ENCODE measurements at places on chromosomes 1 and 21.

DNA sequence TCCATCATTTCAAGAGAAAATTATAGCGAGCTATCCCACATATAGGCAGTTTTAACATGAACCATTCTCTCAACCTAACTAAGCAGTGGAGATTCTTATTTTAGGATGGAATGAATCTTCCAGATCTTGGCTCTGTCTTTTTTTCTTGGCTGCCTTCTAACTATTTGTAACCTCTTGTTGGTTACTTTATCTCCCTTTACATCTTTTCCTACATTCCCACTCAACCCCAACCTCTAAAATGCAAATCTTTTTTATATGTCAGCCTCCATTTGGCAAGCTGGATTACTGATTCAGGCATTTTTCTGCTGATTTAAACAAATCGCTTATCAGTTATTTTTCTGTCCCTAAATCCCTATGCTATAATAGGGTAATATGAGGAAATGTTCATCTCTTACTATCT lies 46.9 kb upstream of the LHX8 start:
- no peak for ATAC-seq

- ATAC-seq: no peak
These were observed 215.5 kb downstream of the NFIA start for GRCh38 chr1:61297887-61298286.

DNA sequence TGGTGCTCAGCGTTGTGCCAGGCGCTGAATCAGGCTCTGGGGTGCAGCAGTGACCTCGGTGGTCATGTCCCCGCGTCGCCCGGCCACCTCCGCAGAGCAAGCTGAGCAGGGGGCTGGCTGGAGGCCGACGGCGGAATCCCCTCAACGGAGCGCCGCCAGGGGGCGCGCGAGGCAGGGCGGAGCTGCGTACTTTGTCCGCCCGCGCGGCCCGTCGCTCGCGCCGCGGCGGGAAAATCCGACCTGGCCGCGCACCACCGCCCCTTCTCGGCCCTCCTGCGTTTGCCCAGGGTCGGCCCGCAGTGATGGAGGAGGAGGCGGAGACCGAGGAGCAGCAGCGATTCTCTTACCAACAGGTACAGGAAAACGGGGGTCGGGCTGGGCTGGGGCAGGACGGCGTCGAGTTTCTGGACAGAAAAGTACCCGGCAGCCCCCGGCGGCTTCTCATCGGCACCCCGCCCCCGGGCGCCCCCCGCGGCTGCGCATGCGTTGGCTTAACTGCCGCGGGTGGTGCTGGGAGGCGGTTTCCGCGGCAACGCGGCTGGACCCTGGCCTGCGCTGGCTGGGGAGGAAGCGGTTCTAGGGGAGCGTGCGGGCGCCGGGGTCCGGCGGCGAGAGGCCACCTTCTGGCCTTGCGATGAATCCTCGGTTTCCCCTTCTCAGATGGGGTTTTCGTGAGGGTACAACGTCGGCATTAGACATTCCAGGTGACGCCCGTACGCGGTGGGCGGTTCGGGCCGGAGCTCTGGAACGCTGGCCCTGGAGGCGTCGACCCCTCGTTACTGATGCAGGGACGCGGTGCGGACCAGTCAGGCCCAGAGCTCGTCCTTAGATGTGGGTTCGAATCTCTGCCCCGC lies at the start of gene CENPS:
Gene CENPS, plus strand, starts transcription at position 218 of the 854 bp plus-strand sequence. Its CDS starts 85 bp downstream, at position 303.
- peak; percentile 91 for ATAC-seq

DNA sequence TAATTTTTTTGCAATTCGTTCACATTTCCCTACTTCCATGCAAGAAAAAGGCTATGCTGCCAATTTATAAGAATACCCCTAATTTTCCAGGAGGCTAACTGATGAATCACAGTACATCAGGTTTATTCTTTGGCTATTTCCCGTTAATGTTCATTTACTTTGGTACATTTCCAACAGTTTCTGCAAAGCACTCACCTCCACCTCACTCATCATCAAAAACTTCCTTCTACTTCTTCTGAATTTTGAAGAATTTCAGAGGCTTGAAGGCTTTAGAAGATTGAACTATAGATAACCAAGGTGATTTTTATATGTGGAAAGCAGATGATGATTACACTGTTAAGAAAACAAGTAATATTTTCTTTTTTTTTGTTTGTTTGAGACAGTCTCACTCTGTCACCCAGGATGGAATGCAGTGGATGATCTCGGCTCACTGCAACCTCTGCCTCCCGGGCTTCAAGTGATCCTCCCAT lies 60.5 kb upstream of the HP1BP3 start:
- ATAC-seq: peak; percentile 74

- no peak for ATAC-seq
These were observed 33.8 kb downstream of the KANK4 start for GRCh38 chr1:62285440-62285839.

DNA sequence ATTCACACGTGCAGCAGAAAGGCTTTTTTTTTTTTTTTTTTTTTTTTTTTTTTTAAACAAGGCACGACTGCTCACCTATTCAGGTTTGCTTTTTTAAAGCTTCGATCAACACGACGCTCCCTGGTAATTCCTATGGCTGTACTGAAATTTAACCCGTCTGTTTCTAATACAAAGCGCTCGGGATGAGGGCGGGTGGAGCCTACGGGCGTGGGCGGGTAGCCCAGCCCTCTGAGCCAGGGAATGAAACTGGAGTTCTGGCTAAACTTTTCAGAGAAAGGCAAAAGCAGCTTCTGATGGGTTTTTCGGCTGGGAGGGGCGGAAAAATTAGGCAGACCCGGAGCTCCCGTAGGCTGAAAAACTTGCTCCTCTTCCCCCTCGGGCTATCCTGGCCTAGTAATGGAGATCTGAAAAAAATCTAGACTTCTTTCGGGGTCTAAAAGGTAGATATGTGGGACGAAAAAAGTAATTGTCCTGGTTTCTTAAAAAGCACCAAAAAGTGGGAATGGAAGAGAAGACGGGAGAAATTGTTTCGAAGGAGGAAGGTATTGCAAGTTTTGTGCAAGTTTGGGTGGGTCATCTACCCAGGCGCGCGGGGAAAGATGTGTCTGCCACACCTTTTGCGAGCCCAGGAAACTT lies 7.4 kb downstream of the NR5A2 start:
- peak; percentile 16 for ATAC-seq

DNA sequence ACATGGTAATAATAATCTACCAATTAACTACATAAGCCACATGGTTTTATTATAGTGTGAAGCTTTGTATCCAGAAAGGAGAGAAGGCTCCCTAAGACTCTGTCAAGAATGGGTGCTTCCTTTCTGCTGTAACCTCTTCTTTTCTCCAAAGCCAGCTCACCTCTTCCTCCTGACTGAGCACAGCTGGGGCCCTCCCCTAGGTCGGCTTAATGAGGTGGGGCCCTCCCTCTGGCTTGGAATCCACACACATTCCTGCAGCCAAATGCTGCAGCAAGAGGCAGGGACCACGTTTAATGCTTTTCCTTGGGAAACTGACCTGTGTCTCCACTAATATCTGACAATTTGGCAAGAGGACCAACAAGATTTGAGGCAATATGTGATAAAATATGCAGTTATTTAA lies 94.8 kb downstream of the DSCAM start:
- no peak for ATAC-seq

GRCh38 chr1:228390649-228391048 lies 16.0 kb downstream of the TRIM11 start:
- no peak for ATAC-seq

GRCh38 chr1:202804126-202804525 lies 4.1 kb downstream of the KDM5B start:
- no peak for ATAC-seq

DNA sequence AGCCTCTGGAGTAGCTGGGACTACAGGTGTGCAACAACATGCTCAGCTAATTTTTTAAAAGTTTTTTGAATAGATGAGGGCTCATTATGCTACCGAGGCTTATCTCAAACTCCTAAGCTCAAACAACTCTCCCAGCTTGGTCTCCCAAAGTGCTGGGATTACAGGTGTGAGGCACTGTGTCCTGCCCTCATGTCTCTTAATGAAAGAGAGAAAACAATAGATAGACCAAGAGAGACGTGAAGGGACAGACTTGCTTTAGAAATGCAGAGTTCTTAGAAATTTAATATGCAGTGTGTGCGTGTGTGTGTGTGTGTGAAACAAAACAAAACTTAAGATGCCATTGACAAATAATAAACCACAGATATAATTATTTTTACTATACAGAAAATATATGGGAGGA lies 105.2 kb downstream of the ST3GAL3 start:
- no peak for ATAC-seq

DNA sequence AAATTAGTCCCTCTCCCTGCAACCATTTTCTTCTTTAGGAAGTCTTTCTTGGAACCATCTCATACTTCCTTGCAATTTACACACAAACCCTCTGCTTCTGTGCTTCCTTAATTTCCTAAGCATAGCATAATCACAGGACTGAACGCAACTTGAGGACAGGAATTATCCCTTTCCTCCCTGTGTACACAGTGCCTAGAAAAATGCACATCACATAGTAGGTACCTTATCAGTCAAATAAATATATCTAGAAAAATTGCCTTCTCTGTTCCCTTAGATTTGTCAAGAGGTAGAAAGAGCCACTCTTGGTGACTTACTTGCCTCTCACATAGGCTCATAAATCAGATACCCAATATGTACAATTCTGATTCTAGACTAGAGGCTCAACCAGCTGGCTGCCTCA lies 4.9 kb downstream of the ASPM start:
- no peak for ATAC-seq

DNA sequence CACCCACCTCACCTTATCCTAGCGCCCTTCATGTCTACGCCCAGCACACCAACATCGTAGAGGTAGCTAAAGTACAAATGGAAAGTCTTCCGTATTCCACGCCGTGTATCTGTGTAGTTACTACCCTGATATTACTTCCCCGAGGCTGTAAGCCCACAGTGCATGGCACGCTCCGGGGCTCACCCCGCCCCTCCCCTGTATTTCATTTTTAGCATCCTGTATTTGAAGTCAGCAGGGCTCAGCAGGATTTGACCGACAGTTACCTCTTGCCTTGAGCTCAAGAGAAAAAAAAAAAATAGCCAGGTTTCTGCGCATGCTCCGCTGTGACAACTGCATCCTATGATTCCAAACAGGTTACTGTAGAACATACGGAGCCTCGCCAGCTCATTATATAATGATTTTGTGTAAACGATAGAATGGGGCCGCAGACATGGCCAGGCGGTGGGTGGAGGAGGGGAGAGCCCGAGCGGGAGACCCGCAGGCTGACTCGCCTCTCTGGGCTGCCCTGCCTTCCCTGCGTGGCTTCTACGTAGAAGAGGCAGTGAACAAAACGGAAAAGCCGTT lies 1.3 kb downstream of the ABCG1 start:
- ATAC-seq: peak; percentile 61

DNA sequence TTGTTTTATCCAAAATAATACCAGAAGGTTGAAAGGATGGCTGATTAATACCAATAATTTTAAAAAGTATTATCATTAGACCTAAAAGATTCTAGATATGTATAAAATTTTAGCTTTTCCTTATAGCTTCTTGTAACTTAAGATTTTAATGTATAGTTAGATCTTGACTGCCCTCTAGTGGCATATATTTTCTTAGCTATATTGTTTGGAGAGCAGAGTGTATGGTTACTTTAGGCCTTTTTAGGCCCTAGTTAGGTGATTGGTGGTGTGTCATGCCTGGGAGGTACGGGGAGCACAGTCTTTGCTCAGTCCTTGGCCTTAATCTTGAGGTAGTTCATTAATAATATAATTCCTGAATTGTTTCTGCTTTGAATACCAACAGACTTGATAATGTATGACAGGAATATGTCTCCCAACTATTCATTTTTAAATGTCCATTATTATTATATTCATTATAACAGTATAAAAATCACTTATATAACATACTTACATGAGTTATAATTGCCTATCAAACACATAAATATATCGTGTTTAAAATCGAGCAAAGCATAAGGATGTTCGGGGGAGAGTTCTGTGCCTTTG lies 328.4 kb downstream of the ZP4 start:
- ATAC-seq: peak; percentile 94

DNA sequence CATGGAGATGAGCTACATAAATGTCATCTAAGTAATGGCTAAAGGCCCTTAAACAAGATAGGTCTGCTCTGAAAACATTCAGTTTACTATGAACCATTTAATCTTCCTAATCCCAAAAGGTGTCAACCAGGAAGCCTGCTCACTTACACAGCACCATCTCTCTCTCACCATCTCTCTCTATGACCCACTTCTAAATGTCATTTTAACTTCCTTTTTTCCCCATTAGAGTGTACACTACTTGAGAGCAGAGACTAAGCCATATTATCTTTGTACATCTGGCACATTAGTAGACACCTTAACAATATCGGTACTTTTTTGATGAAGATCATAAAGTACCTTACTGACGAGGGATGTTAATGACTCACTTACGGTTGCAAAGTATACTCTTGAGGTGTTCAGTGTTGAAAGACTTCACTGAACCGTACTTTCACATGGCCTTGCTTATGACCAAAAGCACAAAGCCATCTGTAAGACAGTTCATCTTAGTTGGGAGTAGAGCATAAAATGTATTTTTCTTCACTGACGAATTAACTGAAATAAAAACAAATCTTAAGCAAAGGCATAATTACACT lies 25.4 kb downstream of the FBXO42 start:
- no peak for ATAC-seq

DNA sequence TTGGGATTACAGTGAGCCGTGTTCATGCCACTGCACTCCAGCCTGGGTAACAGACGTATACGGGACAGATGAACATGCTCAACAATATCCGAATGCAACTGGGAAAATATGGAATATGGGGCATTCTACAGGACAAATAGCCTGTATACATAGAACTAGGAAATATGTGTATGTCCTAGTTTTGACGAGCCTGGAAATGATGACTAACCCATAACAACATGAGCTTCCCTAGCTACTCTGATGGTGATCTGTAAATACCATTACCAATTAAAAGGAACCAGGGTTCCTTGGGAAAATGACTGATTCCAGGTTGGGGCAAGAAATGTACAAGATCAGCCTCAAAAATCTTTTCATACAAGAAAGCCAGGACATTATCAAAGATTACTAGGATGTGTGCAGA lies 42.8 kb upstream of the ARTN start:
- ATAC-seq: peak; percentile 68

DNA sequence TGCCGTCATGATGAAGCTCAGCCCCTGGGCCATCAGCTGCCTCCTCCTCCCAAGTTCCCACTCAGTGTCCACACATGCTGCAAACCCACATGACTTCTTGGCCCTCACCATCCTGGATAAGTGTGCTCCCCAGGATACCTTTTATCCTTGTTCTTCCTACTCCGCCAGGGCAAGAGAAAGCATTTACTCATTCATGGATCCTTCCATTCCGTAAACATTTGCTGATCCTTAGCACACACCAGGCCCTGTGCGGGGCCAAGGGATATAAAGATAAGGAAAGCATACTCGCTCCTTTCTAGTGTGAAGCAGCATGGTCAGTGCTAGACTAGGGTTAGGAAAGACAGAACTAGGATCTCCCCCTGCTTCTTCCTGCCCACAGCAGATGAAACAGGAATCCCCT lies 122.1 kb upstream of the HMGB4 start:
- no peak for ATAC-seq

- ATAC-seq: no peak
These were observed 10.5 kb downstream of the OTUD3 start for GRCh38 chr1:19892628-19893168.
